ENCODE measurements at places on chromosomes 11 and 22. TPM values are rescaled to one million over a fixed set of nuclear protein-coding genes. Genes with fewer than 3 reads are reported as not detected.
A peak's percentile ranks its signal among the peaks of the same experiment; 100 is the strongest.

DNA sequence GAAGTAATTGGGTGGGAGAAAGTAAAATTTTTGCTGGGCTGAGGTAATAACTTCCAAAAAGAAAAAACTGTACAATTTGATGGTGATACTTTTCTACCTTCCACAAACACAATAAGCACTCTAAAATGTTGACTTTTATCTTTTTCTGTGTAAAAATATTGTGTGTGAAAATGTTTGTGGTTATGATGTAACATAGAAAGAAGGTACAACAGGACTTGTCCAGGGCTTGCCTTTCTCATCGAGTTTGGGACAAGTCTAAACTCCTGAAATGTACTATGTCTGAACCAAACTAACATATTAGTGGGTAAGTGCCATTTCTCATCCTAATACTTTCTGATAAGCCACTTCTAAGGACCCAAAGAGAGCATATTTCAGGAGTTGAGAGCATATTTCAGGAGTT is 174.2 kb upstream of the PDGFD start:
- DNase-seq, result peak; percentile 75

DNA sequence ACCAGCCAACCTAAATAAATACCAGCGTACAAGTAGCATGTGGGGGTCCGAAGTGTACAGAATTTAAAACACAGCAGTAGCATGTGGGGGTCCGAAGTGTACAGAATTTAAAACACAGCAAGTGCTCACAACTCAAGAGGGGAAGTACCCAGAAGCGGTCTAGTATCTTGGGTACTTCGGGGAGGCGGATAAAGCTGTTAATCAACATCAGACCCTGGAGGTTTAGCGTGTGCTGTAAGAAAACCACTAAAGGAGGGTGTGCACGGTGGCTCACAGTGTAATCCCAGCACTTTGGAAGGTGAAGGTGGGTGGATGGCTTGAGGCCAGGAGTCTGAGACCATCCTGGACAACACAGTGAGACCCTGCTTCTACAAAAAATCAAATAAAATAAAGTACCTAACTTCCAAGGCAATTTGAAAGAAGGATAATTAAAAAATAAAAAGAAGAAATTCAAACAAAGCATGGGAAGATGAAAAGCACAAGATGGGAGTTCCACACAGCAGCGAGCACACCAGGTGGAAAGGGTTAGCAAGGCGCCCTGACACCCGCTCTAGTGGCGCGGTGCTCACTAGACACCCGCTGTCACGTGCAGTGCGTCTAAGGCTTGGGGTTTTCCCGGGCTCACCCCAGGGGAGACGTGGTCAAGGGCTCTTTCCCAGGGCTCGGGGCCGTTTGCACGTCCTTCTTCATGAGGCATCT is 35.0 kb upstream of the MOB2 start:
- DNase-seq, result no peak

GRCh38 chr11:18790883-18791206 is 753 bp downstream of the PTPN5 start:
- DNase-seq, result no peak

DNA sequence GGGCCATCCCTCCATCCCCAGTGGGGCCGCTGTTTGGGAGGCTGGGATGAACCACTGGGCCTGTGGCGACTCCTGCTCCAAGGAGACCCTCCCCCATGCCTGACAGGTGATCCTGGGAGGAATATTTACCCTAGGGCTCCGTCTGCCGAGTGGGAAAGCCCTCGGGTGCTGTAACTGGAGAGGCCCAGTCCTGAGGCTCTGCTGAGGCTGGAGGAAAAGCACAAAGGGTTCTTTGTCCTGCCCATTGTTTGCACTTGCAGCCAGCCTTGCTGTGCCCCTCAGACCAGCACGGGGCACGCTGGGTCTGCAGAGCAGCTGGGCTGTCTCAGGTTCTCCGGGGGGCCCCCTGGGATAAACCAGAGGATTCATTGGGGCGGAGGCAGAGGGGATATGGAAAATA is 321.1 kb downstream of the MN1 start:
- DNase-seq, result no peak

Gene UQCC3
- 12.1 TPM for total RNA-seq

- DNase-seq, result peak; percentile 83
Measured at GRCh38 chr11:62004473-62004872, 37.0 kb upstream of the FTH1 start.

Gene TPBGL
- not detected for total RNA-seq

DNA sequence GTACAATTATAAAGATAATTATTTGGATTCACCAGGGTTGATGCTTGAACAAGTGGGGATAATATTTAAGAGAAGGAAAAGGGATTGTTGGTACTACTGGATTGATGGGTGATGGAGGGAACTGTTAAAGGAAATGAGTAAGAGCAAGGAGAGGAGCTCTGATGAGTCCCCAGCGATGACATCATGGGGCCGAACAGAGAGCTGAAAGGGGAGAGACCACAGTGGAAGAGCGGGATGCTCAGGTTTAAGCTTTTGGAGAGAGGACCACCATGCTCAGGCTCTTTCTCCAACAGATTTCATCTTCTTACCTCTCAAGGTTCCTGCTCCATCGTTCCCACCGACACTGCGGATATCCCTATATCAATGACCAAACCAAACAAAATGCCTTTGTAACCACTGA is 568.7 kb downstream of the ETS1 start:
- DNase-seq, result peak; percentile 56

DNA sequence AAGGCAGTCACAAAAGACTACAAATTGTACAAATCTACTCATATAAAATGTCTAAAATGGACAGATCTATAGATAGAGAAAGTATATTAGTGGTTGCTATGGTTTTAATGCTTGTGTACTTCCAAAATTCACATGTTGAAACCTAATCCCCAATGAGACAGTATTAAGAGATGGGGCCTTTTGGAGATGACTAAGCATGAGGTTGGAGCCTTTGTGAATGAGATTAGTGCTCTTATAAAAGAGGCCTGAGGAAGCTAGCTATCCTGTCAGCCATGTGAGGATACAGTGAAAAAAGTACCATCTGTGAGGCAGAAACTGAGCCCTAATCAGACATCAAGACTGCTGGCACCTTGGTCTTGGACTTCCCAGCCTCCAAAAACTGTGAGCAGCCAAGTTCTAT is 82.6 kb downstream of the CYP2R1 start:
- no peak for DNase-seq

DNA sequence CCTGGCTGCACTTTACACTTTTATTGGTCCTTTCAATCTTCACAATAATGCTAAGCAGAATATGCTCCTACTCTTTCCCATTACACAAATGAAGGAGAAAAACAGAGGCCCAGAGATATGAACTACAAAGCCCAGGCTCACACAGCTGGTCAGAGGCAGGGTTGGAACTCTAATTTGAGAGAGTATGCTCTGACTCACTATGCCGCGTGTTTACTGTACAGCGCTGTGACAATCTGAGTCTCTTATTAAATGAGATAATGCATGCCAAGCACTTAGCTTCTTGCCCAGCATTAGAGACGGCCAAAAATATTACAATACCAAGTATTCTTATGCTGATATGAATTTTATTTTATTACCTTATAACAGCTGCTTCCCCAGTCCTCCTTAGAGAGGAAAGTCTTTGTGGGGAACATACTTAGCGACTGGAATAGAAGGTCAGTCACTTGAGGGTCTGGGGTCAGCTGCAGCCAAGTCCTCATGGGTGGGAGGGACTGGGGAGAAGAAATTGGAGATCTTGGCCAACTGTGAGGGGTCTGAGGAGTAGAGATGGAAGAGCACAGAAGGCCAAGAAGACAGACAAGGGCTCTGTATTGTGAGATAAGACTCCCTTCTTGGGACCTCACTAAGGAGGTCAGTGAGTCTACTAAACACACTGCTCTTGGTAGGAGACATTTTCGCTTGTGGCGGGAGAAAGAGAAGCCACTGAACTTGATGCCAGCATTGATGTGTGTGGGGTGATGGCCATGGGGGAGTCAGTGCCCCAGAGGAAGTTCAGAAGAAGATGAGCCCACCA is 150.8 kb upstream of the TIMP3 start:
- DNase-seq, result peak; percentile 57

- DNase-seq, result peak; percentile 79
Measured at GRCh38 chr11:57568330-57568766, 876 bp upstream of the UBE2L6 start.

DNA sequence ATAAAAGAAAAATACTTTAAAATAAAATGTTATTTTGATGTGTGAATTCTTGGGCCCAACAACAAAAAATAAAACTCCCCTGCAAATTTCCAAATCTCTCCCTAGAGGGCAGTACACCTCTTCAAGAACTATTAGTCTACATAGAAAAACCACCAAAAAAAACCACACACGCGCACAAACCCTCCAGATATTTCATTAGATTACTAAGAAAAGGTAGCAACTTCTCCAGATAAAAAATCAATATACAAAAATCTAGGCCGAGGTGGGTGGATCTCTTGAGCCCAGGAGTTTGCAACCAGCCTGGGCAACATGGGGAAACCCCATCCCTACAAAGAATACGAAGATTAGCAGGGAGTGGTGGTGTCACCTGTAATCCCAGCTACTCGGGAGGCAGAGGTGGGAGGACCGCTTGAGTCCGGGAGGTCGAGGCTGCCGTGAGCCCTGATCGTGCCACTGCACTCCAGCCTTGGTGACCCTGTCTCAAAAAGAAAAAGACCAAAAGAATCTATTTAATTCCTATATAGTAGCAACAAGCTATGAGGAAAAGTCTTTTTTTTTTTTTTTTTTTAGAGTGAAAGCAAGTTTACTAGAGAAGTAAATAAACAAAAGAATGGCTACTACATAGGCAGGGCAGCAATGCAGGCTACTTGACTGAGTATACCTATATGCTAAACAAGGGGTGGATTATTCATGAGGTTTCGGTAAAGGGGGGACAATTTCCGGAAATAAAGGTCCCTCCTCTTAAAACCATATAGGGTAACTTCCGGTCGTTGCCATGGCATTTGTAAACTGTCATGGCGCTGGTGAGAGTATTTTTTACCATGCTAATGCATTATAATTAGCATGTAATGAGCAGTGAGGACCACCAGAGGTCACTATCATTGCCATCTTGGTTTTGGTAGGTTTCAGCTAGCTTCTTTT is 13.1 kb downstream of the B3GNT6 start:
- peak; percentile 87 for DNase-seq

DNA sequence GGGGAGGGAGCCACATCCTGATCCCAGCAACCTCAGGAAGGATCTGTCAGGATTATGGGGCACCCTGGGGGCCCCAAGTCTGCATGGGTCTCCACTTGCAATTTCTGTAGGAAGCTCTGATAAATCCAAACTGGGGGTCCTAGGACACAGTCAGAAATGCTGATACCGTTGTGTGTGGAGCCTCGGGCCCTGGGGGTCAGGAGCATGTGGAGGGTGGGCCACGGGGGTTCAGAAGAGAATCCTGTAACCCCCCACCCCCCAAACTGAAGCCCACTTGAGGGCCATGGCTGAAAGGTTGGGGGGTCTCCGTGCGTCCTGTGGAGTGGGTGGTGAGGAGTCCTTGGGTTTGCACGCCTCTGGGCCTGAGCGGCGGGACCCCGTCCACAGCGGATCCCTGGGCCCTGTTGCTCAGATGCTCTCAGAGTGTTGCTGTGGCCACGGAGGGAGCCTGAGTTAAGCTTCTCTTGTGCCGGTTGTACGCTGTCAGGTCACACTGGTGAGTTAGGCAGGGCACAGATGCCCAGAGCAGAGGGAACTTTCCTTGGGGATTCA is 72.2 kb downstream of the LRP5 start:
- no peak for DNase-seq

Measured in fibroblast of lung (primary cell).